ENCODE measurements at places on chromosomes 2 and 18. TPM values are rescaled to one million over a fixed set of nuclear protein-coding genes. Genes with fewer than 3 reads are reported as not detected.

Gene B3GNT7
- total RNA-seq, result 3.0 TPM

Gene SNORC
- 5.4 TPM for total RNA-seq

Gene HOXD13
- total RNA-seq, result 0.19 TPM

Gene LAMA3
- 45.2 TPM for total RNA-seq

Gene NMS
- not detected for total RNA-seq

Gene GAD1
- total RNA-seq, result 0.13 TPM

Gene ALKAL2
- total RNA-seq, result not detected

Gene PTPRM
- 32.6 TPM for total RNA-seq

Gene SIGLEC15
- total RNA-seq, result not detected

Gene COL3A1
- total RNA-seq, result 0.21 TPM

Gene CPLX4
- not detected for total RNA-seq

Gene STPG4
- total RNA-seq, result not detected

Gene MC5R
- total RNA-seq, result not detected

Gene GREB1L
- total RNA-seq, result 3.5 TPM

Gene DPYSL5
- total RNA-seq, result 3.7 TPM

Gene SLC39A10
- total RNA-seq, result 21.6 TPM

Gene CCDC102B
- total RNA-seq, result 0.20 TPM

Gene TMEM178A
- total RNA-seq, result 0.21 TPM

Gene CCDC68
- 5.8 TPM for total RNA-seq
